ENCODE measurements at places on chromosomes 2 and 18. TPM values are rescaled to one million over a fixed set of nuclear protein-coding genes. Genes with fewer than 3 reads are reported as not detected.

GRCh38 chr18:50405582-50406271 lies 30.9 kb downstream of the SKA1 start:
- DNase-seq: no peak

DNA sequence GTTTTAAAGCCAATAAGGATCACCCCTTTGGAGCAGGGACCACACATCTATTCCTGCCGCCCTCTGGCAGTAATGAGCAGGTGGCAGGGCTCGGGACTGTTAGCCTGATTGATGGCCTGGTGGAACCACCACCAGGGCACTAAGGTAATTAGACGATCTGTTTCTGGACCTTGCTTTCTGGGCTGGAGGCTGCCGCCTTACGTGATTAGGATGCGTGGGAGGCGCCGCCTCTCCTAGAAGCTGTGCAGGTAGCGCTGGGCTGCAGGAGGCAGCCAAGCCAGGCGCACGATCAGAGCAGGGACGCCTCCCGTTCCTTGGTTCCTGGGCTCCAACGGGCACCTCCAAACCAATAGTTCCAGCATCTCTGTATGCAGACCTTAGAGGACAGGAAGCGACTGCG lies 242.6 kb upstream of the RAB12 start:
- DNase-seq: no peak

Gene AFF3
- 18.5 TPM for polyA plus RNA-seq

Gene COLEC11
- 1.6 TPM for polyA plus RNA-seq

Gene WDPCP
- 14.8 TPM for polyA plus RNA-seq

DNA sequence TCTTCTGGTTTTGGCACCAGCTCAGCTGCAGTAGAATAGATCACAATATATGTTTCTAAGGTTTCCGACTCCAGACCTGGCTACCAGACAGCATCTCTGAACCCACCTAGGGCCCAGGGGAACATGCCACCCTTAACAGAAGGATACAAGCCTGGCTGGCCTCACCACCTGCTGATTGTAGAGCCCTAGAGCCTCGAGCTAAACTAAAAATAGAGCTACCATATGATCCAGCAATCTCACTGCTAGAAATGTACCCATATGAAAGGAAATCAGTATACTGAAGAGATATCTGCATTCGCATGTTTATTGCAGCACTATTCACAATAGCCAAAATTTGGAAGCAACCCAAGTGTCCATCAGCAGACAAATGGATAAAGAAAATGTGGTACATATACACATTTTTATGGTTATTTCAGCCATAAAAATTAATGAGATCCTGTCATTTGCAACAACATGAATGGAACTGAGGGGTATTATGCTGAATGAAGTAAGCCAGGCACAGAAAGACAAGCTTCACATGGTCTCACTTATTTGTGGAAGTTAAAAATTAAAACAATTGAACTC lies 242.4 kb upstream of the SLC39A10 start:
- no peak for DNase-seq

DNA sequence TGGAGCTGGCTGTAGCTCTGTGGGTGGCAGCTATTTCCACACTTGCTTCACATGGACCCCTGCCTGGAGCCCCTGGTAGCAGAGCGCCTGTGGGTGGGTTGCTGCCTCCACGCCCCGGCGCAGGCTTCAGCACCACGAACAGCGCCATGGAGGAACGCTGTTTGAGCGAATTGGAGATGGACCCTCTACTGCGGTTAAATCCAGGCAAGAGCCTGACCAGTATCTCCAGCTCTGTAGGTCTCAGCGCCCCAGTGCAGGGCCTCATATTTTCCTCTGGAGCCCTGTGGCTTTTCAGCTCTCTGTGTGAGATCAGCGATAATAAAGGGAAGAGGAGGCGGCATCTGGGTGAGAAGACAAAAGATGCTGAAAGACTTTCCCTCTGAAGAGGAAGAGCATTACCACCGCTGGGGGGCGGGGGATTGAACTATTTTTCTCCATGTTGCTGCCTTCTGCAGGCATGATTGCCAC lies 12.0 kb downstream of the ONECUT2 start:
- no peak for DNase-seq

All from right renal cortex interstitium (tissue), 3 donors.